ENCODE measurements at places on chromosomes 2 and 18. TPM values are rescaled to one million over a fixed set of nuclear protein-coding genes. Genes with fewer than 3 reads are reported as not detected.

GRCh38 chr2:146912536-146912935 is 932.3 kb upstream of the ACVR2A start:
- H3K27me3 ChIP-seq = no peaks in the 10 kb centered on the region
- no peaks in the 10 kb centered on the region for H3K4me1 ChIP-seq
- H3K36me3 ChIP-seq = no peaks in the 10 kb centered on the region
- no peak overlapping the region for H3K27ac ChIP-seq
- no peak overlapping the region for H3K4me3 ChIP-seq
- no peak for DNase-seq

DNA sequence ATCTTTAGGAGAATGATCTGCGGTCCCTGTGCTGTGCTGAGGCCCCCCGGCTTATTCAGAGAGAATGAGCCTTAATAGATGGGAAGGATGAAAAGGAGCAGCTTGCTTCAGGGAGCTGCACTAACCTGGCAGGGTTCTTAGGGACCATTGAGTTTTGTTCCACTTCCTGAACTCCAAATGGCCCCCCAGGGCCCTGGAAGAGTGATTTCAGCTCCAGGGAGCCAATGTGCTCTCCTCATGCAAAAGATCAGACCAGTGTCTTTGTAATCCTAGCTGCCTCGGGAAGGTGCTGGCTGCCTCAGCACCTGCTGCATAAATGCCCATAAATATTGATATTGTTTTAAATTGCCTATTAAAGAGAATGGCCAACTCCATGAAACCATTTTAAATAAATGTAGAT is 210.2 kb downstream of the NCK2 start:
- no peak overlapping the region for H3K4me3 ChIP-seq
- no peaks in the 10 kb centered on the region for H3K36me3 ChIP-seq
- H3K27ac ChIP-seq = no peak overlapping the region
- H3K4me1 ChIP-seq = no peaks in the 10 kb centered on the region
- no peak for DNase-seq

DNA sequence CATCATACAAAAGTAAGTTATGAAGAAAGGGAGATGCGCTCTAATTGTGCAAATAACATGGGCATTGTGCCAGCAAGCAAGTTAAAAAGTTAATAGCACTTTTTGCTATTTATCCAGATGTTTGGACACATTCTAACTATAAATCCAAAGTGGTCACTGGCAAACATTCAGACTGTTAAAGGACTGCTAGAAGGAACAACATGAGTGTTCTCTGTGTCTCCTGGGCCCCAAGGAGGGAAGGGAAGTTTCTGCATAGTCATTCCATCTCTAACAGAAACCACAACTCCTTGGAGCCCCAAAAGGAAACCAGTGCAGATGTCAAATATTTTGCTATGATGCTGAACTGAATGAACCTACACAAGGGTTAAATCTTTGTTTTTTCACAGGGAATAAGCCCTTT is 213.3 kb upstream of the HNRNPA3 start:
- DNase-seq = no peak
- no peaks in the 10 kb centered on the region for H3K27me3 ChIP-seq
- H3K4me3 ChIP-seq = no peak overlapping the region
- H3K4me1 ChIP-seq = no peaks in the 10 kb centered on the region
- H3K36me3 ChIP-seq = no peaks in the 10 kb centered on the region

GRCh38 chr2:158187908-158188307 is 86.2 kb downstream of the UPP2 start:
- no peaks in the 10 kb centered on the region for H3K27me3 ChIP-seq
- no peak for DNase-seq
- H3K4me1 ChIP-seq = no peaks in the 10 kb centered on the region
- no peak overlapping the region for H3K27ac ChIP-seq
- no peak overlapping the region for H3K4me3 ChIP-seq
- no peaks in the 10 kb centered on the region for H3K36me3 ChIP-seq

GRCh38 chr18:31655354-31655753 is 29.0 kb downstream of the B4GALT6 start:
- no peaks in the 10 kb centered on the region for H3K27me3 ChIP-seq
- no peaks in the 10 kb centered on the region for H3K36me3 ChIP-seq
- no peak overlapping the region for H3K27ac ChIP-seq
- DNase-seq = no peak
- no peak overlapping the region for H3K4me3 ChIP-seq

- no peaks in the 10 kb centered on the region for H3K36me3 ChIP-seq
- H3K27me3 ChIP-seq = no peaks in the 10 kb centered on the region
- H3K4me1 ChIP-seq = peaks cover 14% of the 10 kb centered on the region
- no peak for DNase-seq
These were observed 12.5 kb downstream of the FIGN start for GRCh38 chr2:163723348-163723747.

DNA sequence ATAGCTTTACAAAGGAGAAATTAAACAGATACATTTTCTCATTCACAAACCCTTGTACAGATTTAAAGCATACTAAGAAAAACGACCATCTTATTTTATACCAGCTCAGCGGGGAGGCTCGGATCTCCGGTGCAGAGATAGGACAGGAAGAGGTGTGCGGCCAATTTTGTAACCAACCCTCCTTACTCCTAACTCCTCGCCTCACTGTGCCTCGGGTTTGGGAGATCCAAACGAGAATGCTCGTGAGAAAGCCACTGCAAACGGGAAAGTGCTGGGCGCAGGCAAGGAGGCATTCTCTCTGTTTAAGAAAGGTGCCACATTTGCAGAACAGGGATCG is 1.2 kb downstream of the KDSR start:
- peaks cover 4% of the 10 kb centered on the region for H3K4me1 ChIP-seq
- DNase-seq = no peak
- H3K27ac ChIP-seq = peak overlapping the region; percentile 23
- peaks cover 2% of the 10 kb centered on the region for H3K36me3 ChIP-seq

GRCh38 chr2:69253112-69253511 is 133.9 kb downstream of the GFPT1 start:
- no peaks in the 10 kb centered on the region for H3K27me3 ChIP-seq
- peaks cover 32% of the 10 kb centered on the region for H3K4me1 ChIP-seq
- peak overlapping the region; percentile 96 for H3K27ac ChIP-seq
- H3K4me3 ChIP-seq = no peak overlapping the region

DNA sequence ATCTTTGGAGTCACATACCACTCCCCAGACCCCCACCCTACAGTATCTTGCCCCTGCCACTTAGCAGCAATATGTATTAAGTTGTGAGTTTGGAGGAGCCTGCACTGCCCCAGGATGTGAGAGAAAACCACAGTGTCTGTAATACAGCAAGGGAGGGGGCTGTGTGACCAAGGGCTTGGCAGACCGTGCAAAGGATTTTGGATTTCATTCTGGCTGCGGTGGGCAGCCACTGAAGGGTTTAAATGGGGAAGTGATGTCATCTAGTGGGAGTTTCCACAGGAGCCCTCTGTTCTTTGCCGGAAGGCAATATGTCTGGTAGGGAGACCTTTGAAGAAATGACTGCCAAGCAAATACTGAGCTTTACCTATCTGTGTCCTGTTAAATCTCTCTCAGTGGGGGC is 202.4 kb downstream of the FHOD3 start:
- H3K4me1 ChIP-seq = peaks cover 4% of the 10 kb centered on the region
- H3K4me3 ChIP-seq = no peak overlapping the region
- no peaks in the 10 kb centered on the region for H3K27me3 ChIP-seq

GRCh38 chr2:239892441-239893235 is 132.5 kb downstream of the NDUFA10 start:
- H3K4me3 ChIP-seq = no peak overlapping the region
- no peak overlapping the region for H3K27ac ChIP-seq
- H3K36me3 ChIP-seq = no peaks in the 10 kb centered on the region
- DNase-seq = no peak
- H3K27me3 ChIP-seq = peaks cover 2% of the 10 kb centered on the region
- no peaks in the 10 kb centered on the region for H3K4me1 ChIP-seq

GRCh38 chr2:157333304-157334047 is 7.9 kb upstream of the ERMN start:
- H3K27ac ChIP-seq = no peak overlapping the region
- H3K36me3 ChIP-seq = no peaks in the 10 kb centered on the region
- no peak for DNase-seq
- no peak overlapping the region for H3K4me3 ChIP-seq
- no peaks in the 10 kb centered on the region for H3K27me3 ChIP-seq
- H3K4me1 ChIP-seq = no peaks in the 10 kb centered on the region

DNA sequence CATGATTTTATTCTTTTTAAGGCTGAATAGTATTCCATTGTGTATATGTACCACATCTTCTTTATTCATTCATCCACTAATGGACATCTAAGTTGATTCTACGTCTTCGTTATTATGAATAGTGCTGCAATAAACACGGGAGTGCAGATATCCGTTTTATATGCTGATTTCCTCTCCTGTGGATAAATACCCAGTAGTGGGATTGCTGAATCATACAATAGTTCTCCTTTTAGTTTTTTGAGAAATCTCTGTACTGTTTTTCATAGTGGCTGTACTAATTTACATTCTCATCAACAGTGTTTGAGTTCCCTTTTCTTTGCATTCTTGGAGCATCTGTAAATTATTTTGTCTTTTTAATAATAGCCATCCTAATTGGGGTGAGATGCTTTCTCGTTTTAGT is 114.5 kb downstream of the RGPD3 start:
- H3K27ac ChIP-seq = no peak overlapping the region
- H3K4me1 ChIP-seq = no peaks in the 10 kb centered on the region
- H3K27me3 ChIP-seq = no peaks in the 10 kb centered on the region
- DNase-seq = no peak

The EMX1 gene
- total RNA-seq = 0.36 TPM

The HK2 gene
- total RNA-seq = 1.7 TPM

The SYT4 gene
- not detected for total RNA-seq

The PLA2R1 gene
- 5.7 TPM for total RNA-seq

The FAM228A gene
- not detected for total RNA-seq

The UCN gene
- total RNA-seq = 4.4 TPM

All from Panc1 (cell line).